ENCODE measurements at places on chromosomes 6 and 20.

GRCh38 chr6:55826941-55827340 lies 48.4 kb downstream of the BMP5 start:
- no peak for DNase-seq

- DNase-seq = no peak
Measured at GRCh38 chr20:47191074-47191673, 165.3 kb downstream of the ZMYND8 start.

- no peak for DNase-seq
Measured at GRCh38 chr6:24228123-24228522, 102.1 kb downstream of the NRSN1 start.

GRCh38 chr6:34189806-34190503 lies 44.1 kb upstream of the GRM4 start:
- DNase-seq = no peak

DNA sequence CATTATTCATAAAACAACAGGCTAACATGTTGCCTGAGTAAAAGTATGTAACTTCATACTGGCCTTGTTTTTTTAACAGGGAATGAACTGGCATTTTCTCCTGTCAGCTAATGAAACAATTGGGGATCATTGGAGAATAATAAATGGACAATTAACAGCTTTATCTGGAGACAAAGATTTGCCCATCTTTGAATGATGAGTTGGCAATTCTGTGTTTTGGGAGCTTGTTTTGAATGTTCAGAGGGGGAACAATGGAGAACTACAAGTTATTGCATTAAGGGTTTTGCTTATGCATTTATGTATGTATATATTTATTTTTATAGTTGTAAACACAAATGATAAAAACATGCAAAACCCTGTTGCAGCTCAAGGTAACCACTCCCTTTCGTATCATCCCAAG lies 150.3 kb downstream of the CBLN4 start:
- no peak for DNase-seq

- DNase-seq = no peak
Measured at GRCh38 chr6:102438171-102438570, 1044.7 kb downstream of the GRIK2 start.

- DNase-seq = no peak
Measured at GRCh38 chr20:15949391-15949790, 623.9 kb downstream of the KIF16B start.

DNA sequence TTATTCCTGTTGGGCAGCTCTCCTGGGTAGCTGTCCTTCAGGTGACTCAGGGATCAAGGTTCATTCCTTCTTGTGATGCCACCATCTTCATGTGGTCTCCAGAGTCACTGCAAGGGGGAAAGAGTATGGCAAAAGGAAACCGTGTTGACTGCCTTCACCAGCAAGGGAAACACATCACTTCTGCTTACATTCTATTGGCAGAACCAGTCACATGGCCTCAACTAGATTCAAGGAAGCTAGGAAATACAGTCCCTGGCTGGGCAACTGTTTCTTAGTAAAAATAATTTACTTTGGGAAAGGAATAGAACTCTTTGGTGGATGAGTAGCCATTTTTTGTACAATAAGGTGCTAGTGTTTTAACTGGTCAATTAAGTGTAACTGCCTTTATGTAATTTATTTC lies 5.3 kb downstream of the ANKRD6 start:
- DNase-seq = no peak

DNA sequence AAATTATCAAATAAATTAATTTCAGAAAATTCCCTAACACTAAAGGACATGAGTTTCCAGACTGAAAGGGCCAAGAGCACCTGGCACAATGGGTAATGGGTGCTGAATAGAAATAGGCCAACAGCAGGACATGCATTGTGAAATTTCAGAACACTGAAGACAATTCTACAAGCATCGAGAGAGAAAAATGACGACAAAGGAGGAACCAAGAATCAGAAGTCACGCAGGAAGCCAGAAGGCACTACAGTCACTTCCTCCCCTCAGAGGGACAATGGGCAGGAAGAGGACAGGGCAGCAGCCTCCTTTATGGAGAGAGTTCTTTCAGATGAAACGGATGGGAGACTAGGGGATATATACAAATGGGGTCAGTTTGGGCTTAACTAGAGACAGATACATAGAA lies 29.6 kb downstream of the PCNA start:
- no peak for DNase-seq

GRCh38 chr6:53591873-53592272 lies 47.0 kb upstream of the GCLC start:
- DNase-seq = no peak

GRCh38 chr6:124260337-124260736 lies 456.7 kb downstream of the NKAIN2 start:
- DNase-seq = no peak

DNA sequence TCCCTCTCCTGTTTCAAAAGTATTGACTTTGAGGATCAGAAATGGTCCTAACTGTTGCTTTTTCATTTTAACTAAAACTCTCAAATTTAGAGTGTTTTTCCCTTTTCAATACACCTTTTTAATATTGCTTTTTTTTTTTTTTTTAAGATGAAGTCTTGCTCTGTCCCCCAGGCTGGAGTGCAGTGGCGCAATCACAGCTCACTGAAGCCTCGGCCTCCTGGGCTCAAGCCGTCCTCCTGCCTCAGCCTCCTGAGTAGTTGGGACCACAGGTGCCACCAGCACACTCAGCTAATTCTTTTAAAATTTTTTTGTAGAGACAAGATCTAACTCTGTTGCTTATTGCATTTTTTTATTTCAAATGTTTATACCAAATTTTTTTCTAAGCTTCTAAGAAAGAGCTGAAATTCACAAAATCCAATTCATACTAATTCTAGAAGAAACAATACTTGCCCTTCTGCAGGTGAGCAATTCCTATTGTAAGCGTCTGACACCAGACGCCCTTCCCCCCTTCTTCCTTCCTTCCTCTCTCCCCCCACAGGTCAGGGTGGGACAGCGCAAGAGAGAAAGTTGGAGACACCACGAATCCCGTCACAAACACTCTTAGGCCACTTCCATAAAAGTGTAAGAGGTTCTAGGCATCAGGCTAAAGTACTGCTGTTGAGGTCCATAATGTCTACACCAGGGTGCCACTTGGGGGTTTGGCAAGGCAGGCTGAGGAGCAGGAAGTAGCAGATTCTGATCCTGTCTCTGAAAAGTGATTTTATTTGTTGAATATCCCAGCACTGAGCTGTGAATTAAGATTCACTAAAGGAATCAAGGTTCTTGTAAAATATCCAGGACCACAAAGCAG lies 12.8 kb downstream of the DLL1 start:
- no peak for DNase-seq

DNA sequence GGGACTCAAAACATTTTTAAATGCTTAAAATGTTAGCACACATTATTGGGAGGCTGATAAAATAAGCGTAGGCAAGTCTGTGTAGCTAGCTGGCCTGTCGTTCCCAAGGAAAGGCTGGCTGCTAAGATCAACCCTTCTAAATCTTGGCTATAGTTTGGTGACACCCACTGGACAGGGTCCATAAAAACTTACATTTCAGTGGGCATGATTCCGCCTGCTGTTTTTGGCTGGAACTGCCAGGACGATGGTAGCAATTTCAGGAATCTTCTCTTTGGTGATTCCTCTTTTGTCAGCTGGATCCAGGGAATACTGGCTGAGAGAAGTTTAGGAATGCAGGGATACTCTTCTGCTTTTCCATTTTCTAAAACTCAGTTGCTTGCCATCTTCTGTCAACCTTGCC lies 162.2 kb downstream of the NKAIN2 start:
- DNase-seq = no peak

DNA sequence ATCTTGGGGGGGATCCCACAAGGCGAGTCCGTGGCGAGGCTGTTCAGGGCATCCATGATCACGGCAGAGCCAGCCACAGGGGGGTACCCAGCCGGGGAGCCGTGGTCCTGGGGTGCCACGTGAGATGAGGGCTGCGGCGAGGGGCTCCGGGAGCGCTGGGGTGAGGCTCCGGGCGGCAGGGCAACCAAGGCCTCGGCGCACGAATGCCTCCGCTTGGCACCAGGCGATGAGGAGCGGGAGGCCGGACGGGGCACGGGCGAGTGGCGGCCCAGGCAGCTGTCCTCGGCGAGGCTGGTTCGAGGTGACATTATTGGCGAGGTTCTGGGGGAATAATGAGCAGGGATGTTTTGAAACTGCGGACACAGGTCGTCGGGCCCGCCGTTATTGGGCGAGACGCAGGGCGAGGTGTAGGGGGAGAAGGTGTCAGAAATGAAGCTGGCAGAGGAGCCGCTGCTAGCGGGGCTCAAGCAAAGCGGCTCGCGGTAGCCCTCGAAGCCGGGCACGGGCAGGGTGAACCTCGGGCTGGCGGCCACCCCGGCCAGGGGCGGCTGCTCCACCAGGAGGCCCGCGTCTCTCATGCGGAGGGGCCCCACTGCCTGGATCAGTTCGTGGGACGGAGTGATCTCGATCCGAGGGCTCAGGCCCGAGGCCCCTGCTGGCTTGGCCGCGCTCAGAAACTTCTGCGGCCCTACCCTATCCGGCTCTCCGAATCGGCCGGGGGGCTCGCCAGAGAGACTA lies 19.1 kb downstream of the NFATC2 start:
- DNase-seq = no peak

DNA sequence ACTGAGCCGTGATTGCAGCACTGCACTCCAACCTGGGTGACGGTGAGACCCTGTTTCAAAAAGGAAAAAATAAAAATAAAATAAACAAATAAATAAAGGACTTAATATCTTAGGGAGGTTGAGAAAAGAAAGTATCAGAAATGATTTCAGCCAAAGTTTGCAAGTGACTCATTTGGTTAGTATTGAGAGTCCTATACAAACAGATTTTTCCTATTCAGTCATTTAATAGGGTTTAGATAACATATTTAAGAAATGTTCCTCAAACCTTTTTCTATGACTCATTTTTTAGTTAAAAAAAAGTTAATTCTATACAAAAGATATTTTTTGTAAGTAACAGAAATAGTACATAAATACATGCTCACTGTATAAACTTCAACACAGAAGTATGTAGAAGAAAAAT lies 235.1 kb downstream of the GJA1 start:
- DNase-seq = no peak

DNA sequence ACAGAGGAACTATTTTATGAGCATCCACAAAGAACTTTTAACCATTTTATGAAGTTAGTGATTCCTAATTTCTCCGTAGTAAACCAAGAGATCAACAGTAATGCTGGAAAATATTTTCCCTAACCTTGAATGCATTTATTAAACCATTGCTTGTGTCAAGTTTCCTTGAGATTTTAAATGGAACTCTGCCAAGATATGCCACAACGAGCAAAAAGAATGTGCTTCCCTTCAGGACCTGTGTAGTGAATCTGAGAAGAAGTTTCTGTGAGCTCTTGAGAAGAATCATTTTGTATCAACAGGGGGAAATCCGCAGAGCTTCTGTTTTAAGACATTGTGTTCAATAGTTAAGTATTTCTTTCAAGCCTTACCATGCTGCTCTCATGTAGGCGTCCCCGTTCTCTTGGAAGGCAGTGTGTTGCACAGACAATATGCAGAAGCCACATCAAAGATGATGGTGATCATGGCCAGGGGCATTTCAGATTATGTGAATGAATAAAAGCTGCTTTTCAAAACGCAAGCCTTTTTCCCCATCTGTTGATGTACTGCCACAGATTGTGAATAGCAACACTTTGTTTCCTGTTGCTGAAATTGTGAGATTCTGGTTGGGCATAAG lies 439.8 kb downstream of the BMP2 start:
- no peak for DNase-seq

- no peak for DNase-seq
Measured at GRCh38 chr6:31010393-31011060, at the start of gene MUC22. Gene MUC22, plus strand, starts transcription at chr6:31010474. Its CDS starts 233 bp downstream, at chr6:31010707.

GRCh38 chr6:80077067-80077466 lies 29.4 kb upstream of the BCKDHB start:
- no peak for DNase-seq

- DNase-seq = no peak
Measured at GRCh38 chr20:63911176-63911575, 16.2 kb downstream of the DNAJC5 start.

DNA sequence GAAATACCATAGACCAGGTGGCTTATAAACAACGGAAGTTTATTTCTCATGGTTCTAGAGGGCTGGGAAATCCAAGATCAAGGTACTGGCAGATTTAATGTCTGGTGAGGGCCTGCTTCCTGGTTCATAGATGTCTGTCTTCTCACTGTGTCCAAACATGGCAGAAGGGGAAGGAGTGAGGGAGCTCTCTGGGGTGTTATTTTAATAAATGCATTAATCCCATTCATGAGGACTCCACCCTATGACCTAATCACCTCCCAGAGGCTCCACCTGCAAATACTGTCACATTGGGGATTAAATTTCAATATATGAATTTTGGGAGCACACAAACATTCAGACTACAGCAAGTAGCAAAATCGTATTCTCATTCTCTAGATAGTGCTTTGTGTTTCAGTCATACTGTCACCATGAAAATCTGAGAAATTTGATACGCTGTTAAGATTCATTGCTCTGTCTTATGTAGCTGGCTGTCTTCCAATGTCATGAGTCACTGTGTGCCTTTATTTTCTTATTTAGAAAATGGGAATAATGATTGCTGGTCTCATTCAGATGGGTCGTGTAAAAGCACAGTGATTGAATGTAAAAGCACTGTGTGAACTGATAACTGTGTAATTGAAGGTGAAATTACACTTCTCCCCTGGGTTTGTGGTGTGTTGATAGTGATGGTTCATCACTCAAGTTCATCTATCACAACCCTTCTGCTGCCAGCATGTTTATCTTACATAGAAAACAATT lies 8.9 kb upstream of the ERVFRD-1 start:
- DNase-seq = no peak

DNA sequence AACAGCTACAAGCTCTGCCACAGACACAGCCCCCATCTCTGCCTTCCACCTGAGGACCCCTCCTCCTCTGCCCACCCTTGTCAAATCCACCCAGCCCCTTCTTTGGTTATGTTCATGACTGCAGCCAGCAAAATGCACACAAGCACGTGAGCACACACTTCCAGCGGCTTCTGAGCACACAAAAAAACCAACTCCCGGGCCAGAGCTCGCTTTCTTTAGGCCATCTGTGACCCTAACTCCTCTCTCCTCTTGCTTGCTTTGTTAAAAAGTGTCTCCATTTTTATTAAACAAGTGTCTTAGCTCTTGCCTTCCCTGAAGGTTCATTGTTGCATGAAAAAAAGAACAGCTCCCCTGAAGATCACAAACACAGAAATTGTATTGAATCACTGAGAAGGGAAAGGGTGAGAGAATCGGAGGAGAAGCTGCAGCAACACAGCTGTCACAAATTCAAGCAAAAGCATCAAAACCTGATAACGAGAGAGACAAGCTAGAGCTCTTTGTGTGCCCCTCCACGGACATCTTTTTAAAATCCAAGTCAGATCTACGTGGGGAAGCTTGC lies 142.1 kb downstream of the CD83 start:
- no peak for DNase-seq

All from activated naive CD4-positive, alpha-beta T cell (primary cell).